ENCODE measurements at places on chromosomes 7 and 10.
A peak's percentile ranks its signal among the peaks of the same experiment; 100 is the strongest.

DNA sequence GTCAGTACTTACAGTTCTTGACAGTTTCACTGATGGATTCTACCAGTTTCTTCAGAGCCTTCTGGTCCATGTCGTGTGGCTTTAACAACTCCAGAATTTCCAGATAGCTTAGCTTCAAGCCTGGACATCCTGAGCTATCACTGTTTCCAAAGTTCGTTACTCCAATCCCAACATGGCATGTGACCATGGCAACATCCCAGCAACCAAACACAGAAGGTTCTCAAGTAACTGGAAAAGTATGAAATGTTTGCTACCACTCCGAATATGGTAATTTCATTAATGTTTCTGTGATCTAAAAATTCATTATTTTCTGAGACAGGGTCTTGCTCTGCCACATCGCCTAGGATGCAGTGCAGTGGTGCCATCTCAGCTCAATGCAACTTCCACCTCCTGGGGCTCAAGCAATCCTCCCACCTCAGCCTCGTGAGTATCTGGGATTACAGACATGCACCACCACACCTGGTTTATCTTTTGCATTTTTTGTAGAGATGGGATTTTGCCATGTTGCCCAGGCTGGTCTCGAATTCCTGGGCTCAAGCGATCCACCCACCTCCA, 29.3 kb downstream of the RBM48 start:
- DNase-seq, result no peak

GRCh38 chr10:128109707-128110106, 16.5 kb downstream of the MKI67 start:
- no peak for DNase-seq

DNA sequence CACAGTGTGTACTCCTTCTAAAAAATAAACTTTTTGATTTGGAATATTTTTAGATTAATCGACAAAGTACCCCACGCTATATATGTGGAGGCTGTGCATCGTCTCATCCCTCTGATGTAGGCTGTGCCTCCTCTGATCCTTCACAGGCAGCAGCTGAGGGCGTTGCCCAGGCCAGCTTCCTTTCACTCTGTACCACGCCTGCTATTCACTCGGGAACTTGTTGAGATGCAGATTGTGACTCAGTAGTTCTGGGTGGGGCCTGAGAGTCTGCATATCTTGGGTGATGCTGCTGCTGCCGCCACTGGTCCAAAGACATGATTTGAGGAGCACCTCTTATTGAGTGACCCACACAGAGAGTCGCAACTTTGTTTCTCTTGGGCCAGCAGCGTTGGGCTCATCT, 7.9 kb upstream of the C10orf120 start:
- no peak for DNase-seq

GRCh38 chr10:114635797-114636550, 22.1 kb downstream of the ABLIM1 start:
- no peak for DNase-seq

GRCh38 chr10:14536241-14537213, 205.8 kb upstream of the FRMD4A start:
- DNase-seq, result peak; percentile 59

DNA sequence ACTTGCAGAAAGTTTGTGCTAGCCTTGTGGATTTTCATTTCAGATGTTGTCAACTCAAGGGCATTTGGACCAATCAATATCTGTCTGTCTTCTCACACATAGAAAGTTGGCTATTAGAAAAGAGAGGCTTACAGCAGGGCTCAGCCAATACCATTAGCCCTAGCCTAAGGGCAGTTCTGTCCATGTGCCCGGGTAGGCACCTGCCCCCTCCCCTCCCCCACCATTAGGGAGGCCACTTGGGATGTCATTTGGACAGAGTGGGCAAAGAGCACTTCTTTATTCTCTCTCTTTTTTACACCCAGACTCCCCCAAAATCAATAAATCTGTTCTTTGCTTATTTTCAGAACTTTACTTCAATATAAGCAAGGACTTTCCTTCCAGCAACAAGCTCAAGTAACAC, 188.5 kb upstream of the MKI67 start:
- DNase-seq, result no peak

GRCh38 chr10:123869020-123869414, 22.6 kb downstream of the CPXM2 start:
- DNase-seq, result no peak

DNA sequence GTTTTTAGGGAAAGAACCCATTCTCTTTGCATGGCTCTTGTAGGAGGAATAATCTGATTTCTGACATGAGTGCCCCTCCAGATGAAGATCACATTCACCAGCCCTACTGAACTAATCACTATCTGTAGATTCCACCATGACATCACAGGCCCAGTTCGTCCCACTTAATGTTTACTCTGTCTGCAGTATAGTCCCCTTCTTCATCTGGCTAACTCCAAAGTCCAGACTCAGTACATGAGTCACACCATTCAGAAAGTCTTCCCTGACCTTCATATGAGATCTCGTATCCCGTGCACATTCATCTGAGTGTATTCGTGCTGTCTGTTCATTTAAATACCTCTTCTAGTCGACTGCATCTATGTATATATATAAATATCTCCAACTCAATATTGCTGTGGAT, 366.5 kb upstream of the AKR1E2 start:
- DNase-seq, result no peak

DNA sequence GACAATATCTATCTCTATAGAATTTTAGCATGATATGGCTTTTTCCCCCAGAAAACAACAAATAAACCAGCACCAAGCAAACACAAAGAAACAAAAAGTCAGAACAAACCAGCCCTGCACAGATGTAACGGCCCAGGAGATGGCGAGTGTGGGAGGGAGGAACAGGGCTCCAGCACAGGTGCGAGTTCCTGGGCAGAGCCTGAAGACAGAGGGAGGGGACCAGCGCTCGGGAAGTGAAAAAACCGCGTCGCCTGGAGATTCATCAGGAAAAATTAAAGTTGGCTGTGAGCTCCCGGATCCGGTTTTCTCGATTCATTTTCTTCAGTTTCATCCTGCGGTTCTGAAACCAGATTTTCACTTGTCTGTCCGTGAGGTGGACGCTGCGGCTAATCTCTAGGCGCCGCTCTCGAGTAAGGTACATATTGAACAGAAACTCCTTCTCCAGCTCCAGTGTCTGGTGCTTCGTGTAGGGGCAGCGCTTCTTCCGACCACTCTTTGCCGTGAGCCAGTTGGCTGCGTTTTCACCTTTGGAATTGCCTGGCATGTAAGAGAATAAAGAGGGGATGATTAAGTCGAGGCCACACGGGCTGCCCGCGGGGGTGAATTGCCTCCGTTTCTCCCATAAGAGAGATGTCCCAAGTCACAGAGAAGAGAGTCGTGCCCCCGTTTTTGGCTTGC, 2.3 kb downstream of the HOXA10 start:
- no peak for DNase-seq

DNA sequence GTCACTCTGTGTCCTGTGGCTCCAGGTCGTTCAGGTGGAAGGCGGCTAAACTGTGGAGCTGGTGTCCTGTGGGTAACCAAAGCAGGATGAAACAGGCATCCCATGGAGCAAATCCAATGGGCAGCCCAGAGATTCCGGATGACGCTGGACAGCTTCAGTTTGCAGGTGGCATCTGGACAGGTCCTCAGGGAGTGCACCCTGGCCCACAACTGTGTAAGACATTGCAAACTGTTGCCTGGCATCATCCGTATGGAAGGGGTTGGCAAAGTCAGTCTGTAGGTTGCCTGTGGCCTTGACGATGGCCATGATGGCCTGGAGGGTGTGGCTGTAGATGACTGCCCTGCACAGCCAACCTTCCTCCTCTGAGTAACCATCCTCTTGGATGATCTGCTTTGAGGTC, 35.5 kb downstream of the RPS24 start:
- no peak for DNase-seq

- DNase-seq, result no peak
Measured at GRCh38 chr7:106537119-106537518, 123.8 kb downstream of the CCDC71L start.

DNA sequence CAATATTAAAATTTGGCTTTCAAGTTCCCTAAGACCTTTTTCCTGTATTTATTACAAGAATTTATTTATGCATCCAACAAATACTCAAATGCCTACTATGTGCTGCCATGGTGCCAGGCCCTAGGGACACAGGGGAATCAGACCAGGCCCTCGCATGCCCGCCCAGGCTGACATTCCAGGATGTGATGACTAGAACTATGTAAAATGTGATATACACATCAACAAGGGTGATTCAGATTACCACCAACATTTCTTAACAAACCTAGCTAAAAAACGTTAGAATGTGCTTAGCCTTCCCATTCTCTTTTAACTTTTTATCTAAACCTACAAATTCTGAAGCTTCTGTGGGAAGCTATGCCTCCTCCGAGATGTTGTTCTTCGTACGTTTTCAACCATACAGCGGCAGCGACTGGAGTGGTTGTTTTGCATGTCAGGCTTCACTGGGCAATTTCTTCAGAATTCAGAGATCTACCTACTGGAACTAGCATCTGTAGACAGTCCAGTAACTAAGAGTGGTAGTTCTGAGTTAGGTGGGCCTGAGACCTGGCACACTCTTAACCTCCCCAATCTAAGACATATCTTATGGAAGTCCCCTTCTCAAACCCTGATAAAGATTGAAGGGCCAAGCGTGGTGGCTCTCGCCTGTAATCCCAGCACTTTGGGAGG, 22.1 kb downstream of the GNA12 start:
- DNase-seq, result no peak

GRCh38 chr10:48526011-48526821, 78.7 kb downstream of the ARHGAP22 start:
- DNase-seq, result no peak

GRCh38 chr10:49149881-49150280, 16.1 kb upstream of the FAM170B start:
- no peak for DNase-seq

GRCh38 chr10:132879408-132880127, 62.8 kb downstream of the CFAP46 start:
- no peak for DNase-seq

- DNase-seq, result no peak
Measured at GRCh38 chr7:36682102-36682501, 42.2 kb downstream of the AOAH start.

DNA sequence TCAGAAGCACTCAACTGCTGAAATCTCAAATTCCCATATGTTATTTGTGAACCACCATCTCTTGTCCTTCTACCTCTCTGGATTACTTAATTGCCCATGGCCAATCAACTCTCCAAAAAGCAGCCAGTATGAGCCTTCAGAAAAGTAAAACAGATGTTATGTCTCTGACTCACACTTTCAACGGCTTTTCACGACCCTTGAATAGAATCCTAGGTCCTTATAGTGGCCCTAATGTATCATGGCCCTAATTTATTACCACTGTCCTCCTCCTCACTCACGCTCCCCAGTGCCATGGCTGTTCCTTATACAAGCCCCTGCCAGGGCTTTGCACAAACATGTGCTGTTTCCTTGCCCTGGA, 20.0 kb downstream of the ZNF438 start:
- DNase-seq, result no peak

DNA sequence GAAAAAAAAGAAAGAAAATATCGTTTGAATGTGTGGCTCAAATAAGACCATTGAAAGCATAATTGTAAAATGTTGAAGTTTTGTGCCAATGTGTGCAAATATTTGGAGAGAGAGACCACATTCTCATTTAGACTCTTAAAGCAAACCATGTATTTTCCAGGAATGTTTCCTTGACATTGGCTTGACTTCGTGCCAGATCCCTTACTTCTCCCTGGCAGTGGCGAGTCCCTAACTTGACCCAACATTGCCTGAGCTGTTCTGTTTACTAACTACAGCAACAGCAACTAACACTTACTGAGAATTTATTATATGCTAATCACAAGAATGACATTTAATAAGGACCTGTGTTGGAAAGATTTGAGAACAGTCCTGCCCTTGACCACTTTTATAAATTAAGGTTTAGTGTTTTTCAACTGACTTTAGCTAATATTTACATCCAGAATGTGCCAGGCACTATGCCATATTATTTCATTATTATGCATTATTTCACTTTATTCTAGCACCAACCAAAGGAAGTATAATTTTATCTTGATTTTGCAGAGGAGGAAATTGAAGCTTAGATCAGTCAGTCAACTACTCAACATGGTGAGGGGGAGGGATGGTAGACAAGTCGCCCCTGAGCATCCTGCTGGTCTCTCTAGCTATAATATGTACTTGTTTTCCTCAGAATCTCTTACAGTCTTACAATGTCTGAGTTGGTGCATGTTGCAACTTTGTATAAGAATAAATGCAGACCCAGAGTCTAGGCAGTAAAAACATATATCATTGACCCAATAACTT, 29.7 kb downstream of the ZNF467 start:
- DNase-seq, result no peak

DNA sequence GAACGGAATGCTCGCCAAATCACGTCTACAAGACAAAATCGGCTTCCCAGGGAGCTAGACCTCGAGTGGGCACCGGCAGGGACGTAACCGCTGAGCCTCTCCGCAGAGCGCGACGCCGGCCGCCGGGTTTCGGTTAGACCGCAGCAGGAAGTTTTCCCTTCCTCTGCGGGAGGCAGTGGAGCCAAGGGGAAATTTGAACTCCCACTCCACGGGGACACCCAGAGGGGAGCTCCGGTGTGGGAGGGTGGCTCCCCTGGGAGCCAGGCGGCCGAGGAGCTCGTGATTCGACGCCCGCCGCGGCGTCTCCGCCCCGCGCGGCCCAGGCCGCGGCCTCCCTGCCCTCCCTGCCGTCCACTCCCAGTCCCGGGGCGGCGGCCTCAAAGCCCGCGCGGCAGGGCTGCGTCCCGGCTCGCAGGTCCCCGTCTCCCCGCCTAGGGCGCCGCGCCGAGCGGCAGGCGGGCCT, 426 bp downstream of the SYPL1 start:
- DNase-seq, result peak; percentile 53

- no peak for DNase-seq
Measured at GRCh38 chr7:37337522-37337921, 111.1 kb downstream of the ELMO1 start.

DNA sequence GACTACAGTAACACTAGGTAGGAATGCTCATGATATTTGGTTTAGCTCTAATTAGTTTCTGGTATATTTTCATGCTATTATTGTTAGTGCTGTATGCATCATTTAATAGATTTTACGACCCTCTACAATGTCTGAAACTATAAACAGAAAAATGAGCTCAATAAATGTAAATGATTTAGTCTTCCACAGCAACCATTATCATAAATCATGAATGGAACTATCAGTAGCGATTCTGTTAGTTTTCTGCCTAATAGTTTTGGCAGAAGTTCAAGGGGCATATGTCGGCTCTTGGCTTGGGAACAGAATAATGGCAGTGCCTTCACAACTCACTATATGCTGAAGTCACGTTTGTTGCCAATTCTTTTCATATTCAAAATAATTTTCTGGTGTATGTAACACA, 494.8 kb downstream of the PARD3 start:
- no peak for DNase-seq

DNA sequence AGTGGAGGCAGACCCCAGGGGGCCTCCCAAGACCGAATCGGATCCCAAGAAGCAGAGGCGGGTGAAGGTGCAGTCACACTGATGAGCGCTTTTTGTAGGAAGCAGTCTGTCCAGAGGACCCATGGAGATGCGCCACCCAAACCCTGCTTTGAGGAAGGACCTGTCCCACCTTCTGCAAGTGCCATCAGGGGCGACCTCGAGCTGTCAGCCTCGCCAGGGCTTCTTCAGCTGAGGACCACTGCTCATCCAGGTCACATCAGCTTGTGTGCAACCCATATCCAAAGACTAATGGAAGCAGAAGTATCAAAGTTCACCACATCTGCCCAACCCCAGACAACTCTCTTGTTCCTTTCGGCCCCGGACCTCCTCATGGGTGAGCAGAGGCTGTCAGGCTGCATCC, 61.5 kb downstream of the KCNH2 start:
- no peak for DNase-seq

- DNase-seq, result no peak
Measured at GRCh38 chr10:54284526-54285193, 516.4 kb downstream of the PCDH15 start.
